ENCODE measurements at places on chromosomes 3 and 15.

- DNase-seq: no peak
These were observed 60.5 kb upstream of the KY start for GRCh38 chr3:134711284-134711683.

GRCh38 chr3:137766041-137766875 lies 2.1 kb downstream of the SOX14 start:
- DNase-seq: no peak

DNA sequence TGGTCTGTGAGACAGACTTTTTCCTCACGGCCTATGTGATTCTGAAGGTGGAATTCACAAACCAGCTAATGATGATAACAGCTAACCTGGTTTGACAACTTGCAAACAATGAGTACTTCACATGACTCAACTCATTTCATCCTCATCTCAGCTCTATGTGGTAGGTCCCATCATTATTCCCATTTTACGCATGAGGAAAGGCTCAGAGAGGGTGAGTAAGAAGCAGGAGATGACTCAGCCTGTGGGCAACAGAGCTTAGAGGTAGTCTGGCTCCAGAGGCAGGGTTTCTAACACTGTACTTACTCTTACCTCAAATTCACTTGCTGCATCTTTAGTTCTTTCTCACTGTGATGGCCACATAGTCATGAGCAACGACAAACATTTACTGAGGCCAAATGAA lies 25.8 kb upstream of the PSMD6 start:
- no peak for DNase-seq

DNA sequence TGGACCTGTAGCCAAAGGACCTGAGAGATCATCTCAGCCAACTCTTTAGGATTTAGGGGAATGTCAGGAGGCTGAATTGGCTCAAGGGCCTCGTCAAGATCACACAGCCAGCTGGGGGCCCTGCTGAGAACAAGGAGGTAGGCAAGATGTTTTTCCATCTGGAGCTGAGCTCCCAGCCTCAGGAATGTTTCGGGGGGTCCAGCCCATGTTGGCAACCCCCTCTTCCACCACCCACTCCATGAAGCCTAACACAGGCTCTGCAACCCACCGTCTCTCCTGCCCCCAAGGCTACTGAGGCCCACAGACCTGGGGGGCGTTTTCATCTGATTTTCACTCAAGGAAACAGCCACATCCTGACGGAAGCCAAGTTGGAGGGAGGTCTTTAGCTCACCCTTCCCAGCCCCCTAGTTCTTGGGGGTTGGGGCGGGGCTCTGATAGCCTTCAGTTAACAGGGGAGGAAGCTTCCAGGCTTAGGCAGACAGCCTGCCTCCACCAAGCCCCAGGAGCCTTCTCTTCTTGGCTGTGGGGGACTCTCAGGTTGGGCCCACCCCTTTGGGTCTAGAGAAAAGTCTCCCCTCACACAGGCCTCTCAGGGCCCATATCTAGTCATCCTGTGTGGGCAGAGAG lies 48.8 kb downstream of the EPHB3 start:
- DNase-seq: no peak

DNA sequence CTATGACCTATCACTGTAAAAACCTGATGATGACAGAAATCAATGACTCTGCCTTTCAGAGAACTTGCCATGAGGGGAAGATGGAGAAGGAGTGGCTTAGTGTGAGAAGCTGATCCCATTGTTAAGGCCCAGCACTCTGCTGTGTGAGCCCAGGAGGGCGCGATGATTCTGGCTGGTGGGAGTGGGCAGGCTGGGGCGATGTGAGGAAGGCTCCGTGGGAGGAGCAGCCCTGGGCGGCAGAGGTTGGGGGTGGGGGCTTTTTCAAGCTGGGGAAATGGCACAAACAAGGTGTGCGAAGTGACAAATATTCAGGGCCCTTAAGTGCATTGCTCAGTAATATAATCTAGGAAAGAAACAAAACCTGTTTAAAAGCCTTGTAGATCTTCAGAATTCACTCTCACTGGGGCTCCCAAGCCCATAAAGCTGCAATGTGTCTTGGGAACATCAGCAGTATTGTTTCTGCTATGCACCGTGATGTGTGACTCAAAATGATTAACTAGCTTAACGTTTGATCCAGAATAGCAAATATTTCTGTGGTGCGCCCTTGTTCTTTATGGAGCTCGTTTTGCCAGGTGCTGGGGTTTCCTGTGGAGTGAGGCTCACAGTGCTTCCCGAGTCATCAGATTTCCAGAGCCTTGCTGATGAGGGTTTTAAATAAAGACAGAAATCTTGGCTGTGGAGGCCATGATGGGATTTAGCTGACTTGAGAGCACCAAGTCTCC lies 141.0 kb downstream of the CHDH start:
- no peak for DNase-seq

- DNase-seq: no peak
These were observed 11.3 kb downstream of the PRICKLE2 start for GRCh38 chr3:64213962-64214379.

DNA sequence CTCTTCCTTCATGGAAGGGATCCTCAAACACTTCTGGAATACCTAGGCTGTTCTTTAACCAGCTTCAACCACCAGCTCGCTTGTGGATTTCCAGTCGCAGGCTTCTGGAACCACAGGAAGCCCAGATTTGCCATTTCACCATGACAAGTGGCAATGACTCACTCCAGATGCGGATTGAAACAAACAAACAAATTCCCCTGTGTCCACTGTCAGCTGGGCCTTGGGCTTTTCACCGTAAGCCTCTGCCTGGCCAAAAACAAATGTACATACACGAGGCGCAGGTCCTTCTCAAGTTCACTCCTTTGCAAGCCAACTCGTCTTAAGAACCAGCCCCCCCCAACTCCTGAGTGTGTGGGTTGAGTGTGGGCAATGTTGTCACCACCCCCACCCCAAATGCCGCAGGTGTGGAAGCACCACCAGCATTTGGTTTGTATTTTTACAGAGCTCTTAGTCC lies 8.8 kb downstream of the BCL6 start:
- DNase-seq: no peak
